ENCODE measurements at places on chromosomes 4 and X. TPM values are rescaled to one million over a fixed set of nuclear protein-coding genes. Genes with fewer than 3 reads are reported as not detected.
A peak's percentile ranks its signal among the peaks of the same experiment; 100 is the strongest.

DNA sequence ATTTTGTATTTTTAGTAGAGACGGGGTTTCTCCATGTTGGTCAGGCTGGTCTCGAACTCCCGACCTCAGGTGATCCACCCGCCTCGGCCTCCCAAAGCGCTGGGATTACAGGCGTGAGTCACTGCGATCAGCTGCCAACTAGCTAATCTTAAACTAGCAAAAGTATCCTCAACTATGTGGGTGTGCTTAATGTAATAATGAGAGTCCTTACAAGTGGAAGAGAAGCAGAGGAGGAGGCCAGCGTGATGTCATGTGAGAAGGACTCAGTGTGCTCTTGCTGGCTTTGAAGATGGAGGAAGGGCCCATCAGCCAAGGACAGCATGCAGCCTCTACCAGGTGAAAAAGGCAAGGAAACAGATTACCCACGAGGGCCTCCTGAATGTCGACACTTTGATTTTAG is 19.6 kb downstream of the SCD5 start:
- H3K4me3 ChIP-seq: no peak overlapping the region
- H3K27ac ChIP-seq: peak overlapping the region; percentile 93
- H3K27me3 ChIP-seq: no peaks in the 10 kb centered on the region
- peaks cover 59% of the 10 kb centered on the region for H3K4me1 ChIP-seq
- H3K36me3 ChIP-seq: no peaks in the 10 kb centered on the region
- peak; percentile 49 for DNase-seq

GRCh38 chr4:85482010-85482738 is 7.2 kb downstream of the ARHGAP24 start:
- no peak overlapping the region for H3K27ac ChIP-seq
- DNase-seq: no peak
- no peak overlapping the region for H3K4me3 ChIP-seq
- no peaks in the 10 kb centered on the region for H3K36me3 ChIP-seq
- H3K27me3 ChIP-seq: no peaks in the 10 kb centered on the region

DNA sequence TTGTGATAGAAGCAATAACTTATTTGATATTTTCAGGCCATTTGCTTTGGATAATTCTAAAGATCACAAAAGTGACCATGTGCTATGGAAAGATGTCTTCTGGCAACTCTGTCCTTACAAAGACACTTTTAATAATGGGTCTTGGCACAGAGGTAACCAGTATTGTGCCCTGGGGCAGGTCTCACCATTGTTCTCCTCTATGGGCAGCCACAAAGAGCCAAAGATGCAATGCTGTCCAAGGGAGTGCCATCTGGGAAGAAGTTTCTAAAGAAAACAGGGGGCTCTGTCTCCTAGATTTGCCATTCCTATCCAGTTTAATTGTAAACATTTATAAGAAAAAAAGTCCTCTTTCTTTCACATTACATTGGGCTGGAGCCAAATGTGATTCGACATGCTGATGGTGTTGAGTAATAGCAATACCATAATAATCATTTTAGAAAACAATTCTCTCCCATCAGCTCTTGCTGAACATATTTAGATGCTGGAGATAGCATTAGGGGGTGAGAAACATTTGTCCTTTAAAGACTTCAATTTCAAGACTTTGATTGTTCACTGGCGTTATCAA is 179.9 kb downstream of the KIT start:
- H3K4me3 ChIP-seq: no peak overlapping the region
- H3K27me3 ChIP-seq: no peaks in the 10 kb centered on the region
- DNase-seq: no peak
- no peak overlapping the region for H3K27ac ChIP-seq

- H3K27me3 ChIP-seq: no peaks in the 10 kb centered on the region
- H3K4me3 ChIP-seq: no peak overlapping the region
- H3K27ac ChIP-seq: no peak overlapping the region
Observed at GRCh38 chr4:114444211-114444610, 154.4 kb upstream of the UGT8 start.

DNA sequence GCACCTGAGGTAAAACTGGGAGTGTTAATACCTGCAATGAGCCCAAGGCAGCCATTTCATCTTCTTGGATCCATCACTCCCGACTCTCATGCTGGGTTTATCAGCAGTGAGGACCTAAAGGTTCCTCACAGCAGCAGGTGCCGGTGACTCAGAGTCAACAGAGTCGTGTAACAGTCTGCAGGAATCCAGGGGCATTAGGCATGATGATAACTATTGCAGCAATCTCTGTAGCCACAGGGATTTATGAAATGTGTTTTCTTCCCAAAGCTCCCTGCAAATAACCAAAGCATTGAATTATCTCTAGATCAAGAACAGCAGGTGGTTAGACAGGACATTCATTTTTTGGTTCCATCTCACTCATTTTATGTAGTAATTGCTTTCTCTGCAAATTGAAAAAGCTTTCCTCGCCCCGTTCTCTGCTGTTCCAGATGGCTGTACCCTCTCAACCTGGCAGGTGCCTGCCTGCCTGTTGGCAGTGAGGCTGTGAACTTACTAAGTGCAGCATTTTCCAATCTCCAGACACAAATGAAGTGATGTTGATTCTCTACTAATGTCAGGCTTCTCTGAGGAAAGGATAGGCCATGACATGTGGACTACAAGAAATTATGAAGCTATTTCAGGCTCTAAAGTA is 48.1 kb upstream of the TSPAN7 start:
- H3K4me1 ChIP-seq: no peaks in the 10 kb centered on the region
- peak; percentile 60 for DNase-seq
- no peak overlapping the region for H3K27ac ChIP-seq
- no peaks in the 10 kb centered on the region for H3K27me3 ChIP-seq

GRCh38 chr4:33422656-33423055 is 2702.5 kb downstream of the PCDH7 start:
- no peak for DNase-seq
- H3K36me3 ChIP-seq: no peaks in the 10 kb centered on the region
- H3K27ac ChIP-seq: no peak overlapping the region
- no peak overlapping the region for H3K4me3 ChIP-seq
- no peaks in the 10 kb centered on the region for H3K4me1 ChIP-seq

DNA sequence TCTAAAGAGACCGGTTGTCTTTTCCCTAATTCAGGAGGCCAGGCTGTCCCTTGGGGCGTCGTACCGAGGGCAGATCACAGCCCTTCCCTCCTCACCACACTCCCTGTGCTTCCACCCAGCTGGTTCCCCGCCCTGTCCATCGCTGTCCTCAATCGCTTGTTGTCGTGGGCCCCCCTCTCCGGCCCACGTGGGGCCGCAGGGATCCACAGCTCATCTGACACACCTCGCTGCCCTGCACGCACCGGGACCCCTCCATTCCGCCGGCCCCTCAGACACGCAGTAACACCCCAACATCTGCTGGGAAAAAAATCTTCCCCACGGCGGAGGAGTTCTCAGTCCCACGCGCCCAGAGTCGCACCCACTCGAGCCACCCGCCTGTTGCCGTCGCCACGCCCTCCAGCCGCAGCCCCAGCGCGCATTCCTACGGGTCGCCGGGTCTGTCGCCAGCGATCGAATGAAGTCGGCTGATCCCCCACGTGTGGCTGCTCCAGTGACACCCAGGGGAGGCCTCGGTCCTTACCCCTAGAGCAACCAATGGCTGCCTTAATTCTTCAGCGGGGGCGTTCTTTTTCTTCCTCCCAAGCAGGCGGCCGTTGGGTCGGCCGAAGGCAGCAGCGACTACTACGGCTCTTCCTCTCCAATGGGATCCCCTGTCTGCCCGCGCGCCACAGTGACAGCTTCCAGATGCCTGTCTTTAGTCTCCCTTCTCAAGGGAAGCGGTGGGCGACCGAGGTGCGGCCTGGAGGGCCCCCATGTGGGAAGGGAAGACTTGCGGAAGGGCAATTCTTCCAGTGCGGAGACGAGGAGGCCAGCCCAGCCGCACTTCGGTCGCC is 893 bp upstream of the SEPTIN11 start:
- peak overlapping the region; percentile 94 for H3K4me3 ChIP-seq
- peak overlapping the region; percentile 85 for H3K27ac ChIP-seq
- peak; percentile 67 for DNase-seq
- H3K4me1 ChIP-seq: peaks cover 8% of the 10 kb centered on the region
- H3K36me3 ChIP-seq: no peaks in the 10 kb centered on the region

DNA sequence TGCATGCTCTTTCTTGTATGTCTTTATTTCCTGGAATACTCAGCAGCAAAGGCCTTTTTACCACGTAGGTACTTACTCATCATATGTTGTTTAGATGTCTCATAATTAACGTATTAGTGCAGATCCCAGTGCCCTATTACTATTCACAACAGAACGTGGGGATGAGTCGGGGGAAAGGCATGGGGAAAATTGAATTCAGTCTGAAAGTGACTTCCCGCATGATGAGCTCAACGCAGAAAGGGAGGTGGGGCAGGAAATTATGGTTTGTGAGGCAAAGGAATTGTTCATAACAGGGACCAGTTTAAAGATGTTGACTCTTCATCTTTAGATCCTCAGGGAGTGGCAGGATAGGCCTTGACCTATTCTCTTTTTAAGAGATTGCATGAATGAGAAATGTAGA is 2.0 kb upstream of the TMPRSS11D start:
- H3K36me3 ChIP-seq: no peaks in the 10 kb centered on the region
- no peaks in the 10 kb centered on the region for H3K4me1 ChIP-seq
- no peak overlapping the region for H3K4me3 ChIP-seq
- H3K27me3 ChIP-seq: no peaks in the 10 kb centered on the region

GRCh38 chr4:23091711-23092110 is 399.0 kb downstream of the GBA3 start:
- no peaks in the 10 kb centered on the region for H3K4me1 ChIP-seq
- no peak overlapping the region for H3K27ac ChIP-seq

GRCh38 chr4:183599284-183599683 is 59.7 kb downstream of the RWDD4 start:
- no peaks in the 10 kb centered on the region for H3K36me3 ChIP-seq
- no peak overlapping the region for H3K27ac ChIP-seq

The SSX4B gene
- not detected for polyA plus RNA-seq

The ZDHHC15 gene
- polyA plus RNA-seq: 1.5 TPM

The DMRTC1 gene
- not detected for polyA plus RNA-seq

The GPR82 gene
- polyA plus RNA-seq: 1.4 TPM

The USP9X gene
- 47.3 TPM for polyA plus RNA-seq

Data from large intestine (tissue), 12 donors.